ENCODE measurements at places on chromosomes 5 and 9.

DNA sequence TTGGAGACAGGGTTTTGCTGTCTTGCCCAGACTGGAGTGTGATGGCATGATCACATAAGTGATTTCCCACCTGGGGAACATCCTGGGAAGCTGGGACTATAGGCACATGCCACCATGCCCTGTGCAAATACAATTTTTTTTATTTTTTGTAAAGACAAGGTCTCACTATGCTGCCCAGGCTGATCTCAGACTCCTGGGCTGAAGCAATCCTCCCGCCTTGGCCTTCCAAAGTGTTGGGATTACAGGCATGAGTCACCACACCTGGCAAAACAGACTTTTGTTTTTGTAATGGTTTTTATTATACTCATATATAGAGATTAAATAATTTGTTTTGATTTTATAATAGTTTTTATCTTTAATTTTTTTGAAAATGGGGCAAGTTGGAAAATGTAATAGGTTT is 14.7 kb downstream of the DNAJC25 start:
- no peak for DNase-seq

DNA sequence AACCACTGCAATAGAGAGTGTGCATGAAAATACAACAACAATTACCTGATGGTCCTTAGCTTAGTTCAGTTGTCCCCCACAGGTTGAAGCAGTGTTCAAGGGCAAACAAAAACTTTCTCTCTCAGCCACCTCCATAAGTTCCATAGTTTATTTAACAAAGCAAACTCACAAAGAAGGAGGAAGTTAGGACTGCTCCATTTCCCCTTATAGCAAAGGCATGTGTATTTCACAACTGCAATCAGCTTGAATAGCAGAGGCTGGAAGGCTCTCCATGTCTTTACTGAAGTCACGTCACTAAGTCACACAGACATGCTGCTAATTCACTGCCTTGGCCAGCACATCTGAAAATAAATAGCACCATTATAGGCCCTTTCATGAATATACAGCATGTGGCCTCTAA is 43.3 kb downstream of the DOCK8 start:
- no peak for DNase-seq

DNA sequence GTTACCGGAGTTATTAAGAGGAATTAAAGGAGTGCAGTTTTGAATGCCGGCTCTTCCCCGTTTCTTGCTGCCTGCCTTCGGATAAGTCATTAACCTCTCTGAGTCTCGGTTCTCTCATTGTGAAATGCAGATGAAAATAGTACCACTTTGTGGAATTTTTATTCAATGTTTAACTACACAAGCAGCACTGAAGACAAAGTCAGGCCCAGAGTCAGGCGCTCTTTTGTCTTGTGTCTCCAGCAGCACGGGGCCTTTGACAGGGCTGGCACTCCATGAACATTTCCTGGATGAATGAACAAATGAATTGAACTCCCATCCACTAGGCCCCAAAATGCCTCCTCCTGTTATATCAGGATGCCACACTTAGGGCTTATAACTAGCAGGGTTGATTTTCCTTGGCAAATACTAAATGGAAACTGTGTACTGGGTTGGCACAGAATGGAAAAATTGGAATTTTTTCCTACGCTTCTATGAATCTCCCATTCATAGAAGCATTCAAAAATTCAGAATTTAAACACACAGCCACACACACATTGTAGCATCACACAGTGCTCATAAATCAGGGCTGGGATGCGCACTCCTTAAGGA is 332.8 kb downstream of the MLLT3 start:
- no peak for DNase-seq

DNA sequence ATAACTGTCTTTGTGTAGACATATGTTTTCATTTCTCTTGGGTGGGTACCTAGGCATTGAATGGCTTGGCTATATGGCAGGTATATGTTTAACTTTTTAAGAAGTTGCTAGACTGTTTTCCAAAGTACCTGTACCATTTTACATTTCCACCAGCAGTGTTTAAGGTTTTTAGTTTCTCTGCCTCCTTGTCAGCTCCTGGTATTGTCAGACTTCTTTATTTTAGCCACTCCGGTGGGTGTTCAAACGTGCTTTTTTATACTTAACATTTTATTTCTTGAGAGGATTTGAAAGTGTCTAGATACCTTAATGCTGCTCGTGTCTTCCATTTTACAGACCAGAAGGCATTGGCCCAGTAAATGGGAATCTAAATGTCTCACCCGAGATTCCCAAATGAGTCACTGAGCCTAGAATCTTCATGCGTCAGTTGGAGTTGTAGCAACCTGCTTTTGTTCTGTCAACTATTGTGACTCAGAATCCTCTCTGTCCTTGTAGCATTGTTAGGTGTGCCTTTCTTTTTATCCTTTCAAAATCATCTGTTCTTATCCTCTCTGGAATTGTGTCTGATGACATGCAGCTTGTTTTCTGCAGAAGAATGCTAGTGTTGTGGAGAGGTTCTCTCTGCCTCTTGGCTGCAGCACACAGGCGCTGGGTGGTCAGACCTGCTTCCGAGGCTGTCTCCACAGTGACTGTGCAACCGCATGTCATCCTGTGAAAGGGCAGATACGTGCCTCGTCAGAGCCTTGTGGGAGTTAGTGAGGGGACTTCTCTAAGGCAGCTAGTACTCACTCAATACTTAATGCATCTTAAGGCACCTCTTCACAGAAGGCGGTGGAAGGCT is 291.8 kb downstream of the AOPEP start:
- DNase-seq: no peak

- DNase-seq: no peak
Measured at GRCh38 chr9:79975621-79976256, 404.0 kb downstream of the TLE4 start.

DNA sequence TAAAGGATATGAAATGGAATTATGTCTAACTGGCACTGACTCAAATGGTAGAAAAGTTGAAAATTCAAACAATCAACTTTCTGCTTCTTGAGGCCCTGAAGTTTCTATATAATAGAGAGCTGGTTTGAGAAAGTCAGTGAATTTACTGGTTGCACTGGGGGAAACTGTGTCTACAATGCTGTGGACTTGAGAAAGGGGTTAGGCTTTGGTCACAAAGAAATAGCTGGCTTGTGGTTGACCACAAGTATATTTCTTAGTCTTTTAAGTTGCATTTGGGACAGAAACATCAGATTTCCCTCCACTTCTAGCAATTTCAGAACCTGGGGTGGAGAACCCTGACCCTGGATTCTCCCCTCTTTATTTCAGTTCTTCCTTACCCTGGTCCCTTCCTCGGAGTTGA is 192.6 kb upstream of the ACTBL2 start:
- DNase-seq: no peak

DNA sequence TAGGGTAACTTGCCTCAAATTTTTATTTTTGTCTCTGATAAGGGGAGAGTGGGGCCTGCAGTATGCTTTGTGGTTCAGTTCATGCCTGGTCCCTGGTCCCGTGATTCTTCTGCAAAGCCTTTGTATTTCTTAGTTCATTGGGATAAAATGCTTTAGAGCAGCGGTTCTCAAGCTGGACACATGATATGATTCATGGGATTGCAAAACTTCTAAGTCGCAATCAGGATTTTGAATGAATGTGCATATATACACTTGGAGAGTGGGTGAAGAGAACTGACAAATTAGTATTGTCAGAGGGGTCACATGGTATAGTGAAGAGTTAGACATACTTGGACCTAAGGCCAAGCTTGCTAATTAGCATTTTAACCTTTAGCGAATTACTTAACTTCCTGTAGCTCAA is 265.4 kb upstream of the KLF9 start:
- no peak for DNase-seq

DNA sequence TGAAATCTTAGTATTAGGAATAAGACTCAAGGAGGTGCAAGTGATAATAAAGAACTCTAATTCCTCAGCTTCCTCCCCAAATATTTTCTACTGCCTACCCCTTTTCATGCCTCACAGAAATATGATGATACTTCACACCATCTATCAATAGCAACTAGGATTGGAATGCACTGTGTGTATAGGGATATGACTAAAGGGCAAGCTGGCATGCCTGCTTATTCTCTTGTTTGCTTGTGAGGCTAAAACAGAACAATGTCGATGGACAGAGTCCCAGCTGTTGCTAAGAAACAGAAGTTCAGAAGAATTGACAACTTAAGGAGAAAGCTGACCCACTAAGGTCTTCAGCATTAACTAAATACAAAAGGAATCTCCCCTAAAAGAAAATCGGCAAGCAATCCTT is 9.7 kb upstream of the CHD1 start:
- no peak for DNase-seq

GRCh38 chr9:34190996-34191892 is 12.4 kb downstream of the UBAP1 start:
- DNase-seq: no peak

DNA sequence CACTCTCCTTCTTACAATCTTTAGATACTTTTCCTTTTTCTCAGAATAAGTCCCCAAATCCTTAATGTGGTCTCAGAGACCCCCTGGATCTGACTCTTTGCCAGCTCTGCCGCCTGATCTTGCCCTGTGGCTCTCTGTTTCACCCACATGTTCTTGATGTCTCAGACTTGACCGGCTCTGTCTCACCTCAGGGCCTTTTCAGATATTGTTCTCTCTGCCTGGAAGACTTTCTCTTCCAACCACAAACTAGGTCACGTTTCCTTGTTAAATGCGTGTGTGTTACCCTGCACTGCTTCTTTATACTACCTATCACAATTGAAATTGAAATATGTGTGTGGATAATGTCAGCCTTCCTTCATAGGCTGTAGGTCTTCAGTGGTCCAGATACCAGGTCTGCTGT is 265.4 kb upstream of the NUDT12 start:
- DNase-seq: no peak

- no peak for DNase-seq
Measured at GRCh38 chr5:96527768-96528661, 95.0 kb upstream of the PCSK1 start.

DNA sequence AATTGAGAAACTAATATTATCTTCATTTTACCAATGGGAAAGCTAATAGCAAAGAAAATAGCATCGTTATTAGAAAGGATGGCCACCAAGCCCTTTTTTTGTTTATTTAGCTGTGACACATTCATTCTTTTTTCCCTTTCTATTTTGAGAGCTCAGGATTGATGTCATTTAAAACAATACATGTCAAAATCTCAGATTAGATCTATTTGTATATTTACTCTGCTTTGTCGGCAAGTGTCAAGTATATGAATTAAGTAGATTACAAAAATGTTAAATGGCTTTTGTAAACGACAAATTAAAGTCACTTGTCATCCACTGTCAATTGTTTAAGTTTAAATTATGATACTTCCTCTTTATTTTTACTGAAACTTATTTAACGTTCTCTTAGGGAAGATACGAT is 118.9 kb downstream of the PAM start:
- DNase-seq: no peak

GRCh38 chr5:60891667-60892066 is 47.6 kb upstream of the ELOVL7 start:
- DNase-seq: no peak

DNA sequence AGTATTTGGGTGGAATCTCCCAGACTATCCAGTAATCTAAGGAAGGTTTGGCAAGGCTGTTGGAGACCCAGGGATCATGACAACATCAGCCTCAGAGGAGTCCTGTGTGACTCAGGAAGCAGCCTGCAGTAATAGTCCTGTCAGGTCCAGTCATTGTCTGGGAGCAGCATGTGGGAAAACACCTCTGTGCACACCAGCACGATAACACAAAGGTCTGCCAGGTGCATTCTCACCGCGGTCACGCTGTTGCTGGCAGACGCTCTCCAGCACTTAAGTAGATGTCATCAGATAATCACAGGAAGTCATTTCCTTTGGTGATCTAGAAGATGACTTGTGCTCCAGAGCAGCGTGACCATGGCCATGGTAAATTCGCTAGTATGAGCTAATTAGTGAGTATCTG is 99.2 kb upstream of the IQGAP2 start:
- peak; percentile 4 for DNase-seq

- no peak for DNase-seq
Measured at GRCh38 chr5:103424026-103424425, 138.6 kb downstream of the NUDT12 start.

- DNase-seq: no peak
Measured at GRCh38 chr5:113448252-113448651, 13.5 kb upstream of the TSSK1B start.

DNA sequence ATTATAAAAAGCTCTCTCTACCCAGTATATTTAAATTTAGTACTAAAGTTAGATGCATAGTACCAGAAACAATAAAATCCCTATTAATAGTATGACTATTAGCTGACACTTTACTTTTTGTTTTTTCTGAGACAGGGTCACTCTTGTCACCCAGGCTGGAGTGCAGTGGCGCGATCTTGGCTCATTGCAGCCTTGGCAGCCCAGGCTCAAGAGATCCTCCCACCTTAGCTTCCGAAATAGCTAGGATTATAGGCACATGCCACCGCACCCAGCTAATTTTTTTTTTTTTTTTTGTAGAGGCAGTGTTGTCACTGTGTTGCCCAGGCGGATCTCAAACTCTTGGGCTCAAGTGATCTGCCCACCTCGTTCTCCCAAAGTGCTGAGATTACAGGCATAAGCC is 8.0 kb downstream of the CCNG1 start:
- DNase-seq: no peak

- DNase-seq: no peak
Measured at GRCh38 chr9:107660976-107661375, 171.4 kb upstream of the KLF4 start.
